ENCODE measurements at places on chromosomes 13 and 19.

DNA sequence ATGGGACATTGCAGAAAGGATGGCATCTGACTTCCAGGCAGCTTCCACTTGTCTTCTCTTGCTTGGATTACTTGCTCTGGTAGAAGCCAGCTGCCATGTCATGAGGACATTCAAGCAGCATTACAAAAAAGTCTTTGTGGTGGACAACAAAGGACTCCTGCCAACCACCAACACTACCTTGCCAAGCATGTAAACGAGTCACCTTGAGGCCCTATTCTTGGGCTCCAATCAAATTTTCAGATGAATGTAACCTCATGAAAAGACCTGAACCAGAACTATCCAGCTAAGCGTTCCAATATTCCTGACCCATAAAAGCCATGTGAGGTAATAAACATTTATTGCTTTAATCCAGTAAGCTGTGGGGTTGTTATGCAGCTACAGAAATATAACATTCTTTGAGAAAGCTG is 12.5 kb downstream of the PROSER1 start:
- DNase-seq: no peak

DNA sequence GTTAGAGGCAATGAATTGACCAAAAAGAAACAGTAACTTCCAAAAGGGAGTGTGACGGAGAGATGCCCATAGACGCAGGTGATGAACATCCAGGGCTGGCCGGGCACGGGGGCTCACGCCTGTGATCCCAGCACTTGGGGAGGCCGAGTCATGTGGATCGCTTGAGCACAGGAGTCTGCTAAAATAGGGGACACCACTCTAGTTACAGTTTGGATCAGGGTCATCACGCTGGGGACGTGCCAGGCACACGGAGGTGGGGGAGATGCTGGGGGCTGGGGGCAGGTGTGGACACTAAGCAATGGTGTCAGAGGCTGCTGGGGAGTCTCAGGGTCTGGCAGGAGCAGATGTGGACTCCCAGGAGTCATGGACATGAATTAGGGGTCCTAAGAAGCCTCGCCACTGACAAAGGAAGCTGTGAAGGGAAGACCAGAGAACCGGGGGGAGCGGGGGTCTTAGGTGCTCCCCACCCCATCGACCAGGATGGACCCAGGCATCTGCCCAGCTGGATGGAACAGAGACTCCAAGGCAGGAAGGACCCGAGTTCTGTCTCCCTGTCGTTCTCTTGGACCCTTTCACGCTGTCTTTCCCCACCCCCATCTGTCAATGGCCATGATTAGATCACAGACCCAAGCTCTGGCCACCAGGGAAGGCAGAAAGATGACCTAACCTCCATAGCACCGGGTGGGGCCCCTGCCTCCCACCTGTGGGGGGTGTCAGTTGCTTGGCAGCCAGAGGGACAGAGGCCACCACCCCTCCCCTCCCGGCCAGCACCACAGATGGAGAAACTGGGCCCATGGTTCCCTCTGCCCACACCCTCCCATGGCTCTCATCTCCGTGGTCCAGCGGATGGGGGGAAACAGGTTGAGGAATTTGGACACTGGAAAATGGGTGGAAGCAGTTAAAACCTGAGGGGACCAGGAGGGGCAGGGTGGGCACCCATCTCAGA is 19.6 kb downstream of the CCDC8 start:
- no peak for DNase-seq

DNA sequence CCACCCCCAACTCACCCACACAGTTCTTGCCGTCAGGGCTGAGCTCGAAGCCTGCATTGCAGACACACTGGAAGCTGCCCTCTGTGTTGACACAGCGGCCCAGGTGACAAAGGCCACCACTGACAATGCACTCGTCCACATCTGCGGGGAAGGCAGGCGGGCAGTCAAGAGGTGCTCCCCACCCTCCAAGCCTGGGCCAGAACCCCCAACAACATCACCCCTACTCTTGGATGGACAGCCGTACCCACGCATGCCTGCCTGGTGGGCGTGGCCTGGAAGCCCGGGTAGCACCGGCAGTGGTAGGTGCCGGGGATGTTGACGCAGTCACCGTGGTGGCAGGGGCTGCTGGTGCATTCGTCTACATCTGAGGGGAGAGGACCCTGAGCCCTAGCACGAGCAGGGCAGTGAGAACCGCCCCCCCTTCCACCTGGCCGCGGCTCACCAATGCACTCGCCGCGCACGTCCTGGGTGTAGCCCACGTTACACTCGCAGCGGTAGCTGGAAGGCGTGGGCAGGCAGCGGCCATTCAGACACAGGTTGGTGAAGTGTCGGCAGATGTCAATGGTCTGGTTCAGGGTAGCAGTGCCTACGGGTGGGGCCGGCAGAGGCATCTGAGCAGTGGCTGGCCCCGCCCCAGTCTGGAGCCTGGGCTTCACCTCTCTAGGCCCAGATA is 13.3 kb downstream of the FBN3 start:
- DNase-seq: no peak

DNA sequence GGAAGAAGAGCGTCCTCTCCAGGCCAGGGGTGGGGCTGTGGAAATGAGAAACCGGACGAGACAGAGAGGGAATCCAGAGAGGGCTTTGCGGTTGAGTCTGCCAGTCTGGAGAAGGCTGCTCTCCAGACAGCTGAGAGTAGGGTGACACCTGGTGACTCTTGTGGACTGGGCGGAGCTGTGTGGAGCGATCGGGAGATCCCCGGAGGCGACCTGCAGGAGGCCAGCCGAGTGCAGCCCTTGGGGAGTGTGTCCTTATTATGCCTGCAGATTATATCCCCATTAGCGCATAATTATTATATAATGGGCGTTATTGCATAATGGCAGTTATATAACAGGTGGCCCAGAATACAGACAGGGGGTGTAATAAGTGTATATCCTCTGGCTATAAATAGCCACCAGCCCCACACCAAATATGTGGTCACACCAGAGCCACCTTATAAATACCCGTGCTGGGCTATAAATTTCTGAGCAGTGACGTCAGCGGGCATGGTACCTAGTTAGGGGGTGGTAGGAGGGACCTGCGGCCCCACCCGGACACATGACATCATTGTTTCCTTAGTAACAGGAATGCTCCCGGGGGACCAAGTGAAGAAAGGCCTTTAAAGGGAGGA is 41.2 kb downstream of the NFIX start:
- DNase-seq: peak; percentile 22

GRCh38 chr13:58583966-58584365 is 952.4 kb downstream of the PCDH17 start:
- no peak for DNase-seq

DNA sequence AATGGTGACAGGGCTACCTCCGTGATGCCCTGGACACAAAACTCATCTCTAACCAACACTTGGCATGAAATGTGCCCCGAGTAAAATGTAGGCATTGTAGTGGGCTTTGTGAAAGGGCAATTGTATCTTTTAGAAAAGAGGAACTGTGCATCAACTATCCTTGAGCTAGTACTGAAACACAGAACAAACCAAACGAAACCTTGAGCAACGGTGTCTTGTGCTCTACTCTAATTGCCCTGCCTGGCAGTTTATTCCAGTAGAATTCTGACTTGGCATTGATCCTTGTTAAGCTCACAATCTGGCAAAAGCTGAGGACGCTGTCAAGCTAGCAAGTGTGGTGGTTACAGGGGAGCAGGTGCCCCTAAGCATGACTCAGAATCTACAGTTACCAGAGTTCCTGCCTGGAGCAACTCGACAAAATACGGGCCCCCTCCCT is 707.1 kb upstream of the SPRY2 start:
- no peak for DNase-seq

GRCh38 chr13:106650690-106651205 is 82.8 kb upstream of the ARGLU1 start:
- DNase-seq: no peak

DNA sequence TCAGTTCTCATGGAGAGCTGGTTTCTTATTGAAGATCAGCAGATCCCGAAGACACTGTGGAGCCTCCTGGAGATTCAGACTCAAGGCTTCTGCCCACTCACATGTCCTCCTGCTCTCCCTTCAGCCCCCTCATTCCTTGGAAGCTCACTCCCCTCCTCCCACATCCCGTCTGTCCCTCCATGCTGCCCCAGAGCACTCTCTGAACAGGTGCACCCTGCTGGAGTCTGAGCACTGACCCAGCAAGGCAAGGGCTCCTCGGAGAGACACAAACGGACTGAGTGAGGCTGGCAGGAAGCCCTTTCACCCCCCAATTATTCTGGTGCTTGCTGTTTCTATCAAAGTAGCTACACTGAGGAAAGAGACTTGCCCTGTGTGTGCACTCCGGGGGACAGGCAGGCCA is 374.0 kb downstream of the UQCRFS1 start:
- no peak for DNase-seq

DNA sequence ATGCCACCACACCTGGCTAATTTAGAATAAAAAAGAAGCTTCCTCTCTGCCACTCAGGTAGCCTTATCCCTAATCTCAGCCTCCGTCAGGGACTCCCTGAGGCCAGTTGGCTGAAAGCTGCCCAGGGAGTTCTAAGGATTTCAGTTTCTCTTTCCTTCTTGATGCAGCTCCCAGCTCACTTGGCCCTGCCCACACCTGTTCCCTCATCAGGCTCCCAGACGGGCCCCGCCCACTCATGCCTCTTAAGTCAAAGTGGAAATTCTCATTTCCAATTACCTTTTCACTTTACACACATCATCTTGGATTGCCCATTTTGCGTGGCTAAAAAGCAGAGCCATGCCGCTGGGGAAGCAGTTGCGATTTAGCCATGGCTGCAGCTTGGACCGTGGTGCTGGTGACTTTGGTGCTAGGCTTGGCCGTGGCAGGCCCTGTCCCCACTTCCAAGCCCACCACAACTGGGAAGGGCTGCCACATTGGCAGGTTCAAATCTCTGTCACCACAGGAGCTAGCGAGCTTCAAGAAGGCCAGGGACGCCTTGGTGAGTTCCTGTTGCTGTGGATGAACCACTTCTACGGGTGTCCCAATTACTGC is at the start of gene IFNL1:
IFNL1 (plus strand) TSS at position 353 of the 591 bp plus-strand sequence; CDS start at position 368, 15 bp downstream.
- no peak for DNase-seq

Data from eye (tissue), 1 donor.